Smooth muscle cell of trachea (primary cell): ENCODE measurements at places on chromosomes 5 and 9. TPM values are rescaled to one million over a fixed set of nuclear protein-coding genes. Genes with fewer than 3 reads are reported as not detected.

The LCN12 gene
- not detected in 2 replicates for total RNA-seq

The GPR150 gene
- 0.29 and 0.66 TPM in 2 replicates for total RNA-seq

The ISOC1 gene
- 21.5 TPM in 2 replicates for total RNA-seq

The EGFL7 gene
- total RNA-seq: 6.3 and 17.9 TPM in 2 replicates

The TRAF1 gene
- total RNA-seq: 1.3 and 3.8 TPM in 2 replicates

The ABCA1 gene
- total RNA-seq: 87.0 and 212 TPM in 2 replicates

The TLX3 gene
- total RNA-seq: not detected in 2 replicates

The KCNV2 gene
- not detected in 2 replicates for total RNA-seq

The SIT1 gene
- 0.29 TPM in 1 of 2 replicates, not detected in the other for total RNA-seq

The EMB gene
- total RNA-seq: 8.3 and 13.7 TPM in 2 replicates

The ATP10B gene
- total RNA-seq: not detected in 2 replicates

The TMEM215 gene
- total RNA-seq: not detected in 2 replicates
